Neural crest cell (in vitro differentiated cells): ENCODE measurements at places on chromosomes 2 and 18. TPM values are rescaled to one million over a fixed set of nuclear protein-coding genes. Genes with fewer than 3 reads are reported as not detected.

GRCh38 chr18:1026930-1027329, 122.3 kb downstream of the ADCYAP1 start:
- DNase-seq: no peak

- no peak for DNase-seq
Observed at GRCh38 chr2:153589586-153589985, 111.0 kb upstream of the RPRM start.

- DNase-seq: no peak
Observed at GRCh38 chr2:88927128-88927527, 235.7 kb downstream of the RPIA start.

DNA sequence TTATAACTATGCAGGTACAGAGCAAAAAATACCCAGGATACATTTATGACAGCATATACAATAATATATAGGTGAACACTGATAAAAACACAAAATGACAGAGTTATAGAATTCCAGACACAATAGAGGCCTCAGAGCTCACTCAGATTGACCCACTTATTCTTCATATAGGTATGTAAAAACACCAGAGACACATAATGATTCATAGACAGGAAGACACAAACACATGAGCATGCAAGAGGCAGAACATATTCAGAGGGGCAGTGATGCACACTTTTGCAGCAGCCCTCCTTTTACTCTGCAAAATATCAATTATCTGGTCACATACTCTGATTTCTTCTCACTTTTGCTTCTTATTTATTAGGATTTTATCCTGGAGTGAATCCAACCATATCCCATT, 633.3 kb upstream of the ACVR2A start:
- no peak for DNase-seq

DNA sequence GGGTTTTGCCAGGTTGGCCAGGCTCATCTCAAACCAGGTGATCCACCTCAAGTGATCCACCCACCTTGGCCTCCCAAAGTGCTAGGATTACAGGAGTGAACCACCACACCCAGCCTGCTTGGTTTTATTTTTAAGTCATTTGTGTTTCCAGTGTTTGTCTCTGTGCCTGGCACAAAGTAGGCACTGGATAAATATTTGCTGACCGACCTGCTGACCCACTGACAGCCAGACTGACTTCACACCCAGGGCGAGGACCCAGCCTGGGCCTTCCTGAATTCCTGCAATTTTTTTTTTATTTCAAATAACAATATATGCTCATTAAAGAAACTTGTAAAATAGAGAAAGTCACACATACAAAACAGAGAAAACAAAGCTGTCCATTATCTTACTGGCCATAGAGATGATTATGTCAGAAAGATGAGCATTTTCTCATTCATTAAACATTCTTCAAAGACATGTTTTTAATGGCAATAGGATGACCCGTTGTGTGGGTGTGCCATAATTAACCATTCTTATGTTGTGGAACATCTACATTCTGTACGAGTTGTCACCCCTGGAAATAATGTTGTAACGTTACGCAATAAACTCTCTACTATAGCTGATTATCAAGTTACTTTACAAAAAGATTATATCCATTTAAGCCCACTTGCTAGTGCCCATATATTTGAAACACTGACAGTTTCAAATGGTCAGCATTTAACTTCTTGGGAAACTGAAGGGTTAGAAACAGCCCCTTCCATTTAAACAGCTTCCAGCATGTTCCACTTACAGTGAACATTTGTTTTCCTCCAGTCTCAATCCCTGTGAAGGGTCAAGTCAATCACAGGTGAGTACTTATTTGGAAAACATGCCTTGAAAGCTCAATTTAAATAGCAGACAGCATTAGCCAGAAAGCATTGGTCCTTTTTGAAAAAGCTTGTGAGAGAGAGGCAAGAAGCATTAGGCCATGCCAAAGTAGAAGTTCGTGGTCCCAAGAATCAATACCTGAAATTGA, 25.7 kb upstream of the GATA6 start:
- no peak for DNase-seq

GRCh38 chr2:41859615-41860514, 188.0 kb upstream of the PKDCC start:
- DNase-seq: no peak

DNA sequence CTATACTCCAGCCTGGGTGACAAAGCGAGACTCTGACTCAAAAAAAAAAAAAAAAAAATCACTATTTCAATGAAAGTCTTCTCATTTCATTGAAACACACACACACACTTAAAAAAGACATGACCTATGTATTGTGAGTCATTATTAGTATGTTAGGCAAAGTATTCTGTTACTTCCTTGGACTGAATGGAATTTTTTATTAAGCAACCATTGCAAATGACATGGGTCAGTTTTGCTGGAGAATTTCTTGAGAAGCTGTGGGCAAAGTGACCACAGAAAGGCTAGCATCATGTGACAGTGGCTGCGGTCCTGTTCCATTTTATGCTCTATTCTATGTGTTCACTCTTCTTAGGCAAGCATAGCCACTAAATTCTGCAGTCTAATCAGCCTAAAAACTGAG, 695.7 kb downstream of the TDRD15 start:
- no peak for DNase-seq

- no peak for DNase-seq
Observed at GRCh38 chr2:168896783-168897182, 4.3 kb upstream of the G6PC2 start.

- no peak for DNase-seq
Observed at GRCh38 chr2:34004936-34005335, 405.8 kb upstream of the FAM98A start.

DNA sequence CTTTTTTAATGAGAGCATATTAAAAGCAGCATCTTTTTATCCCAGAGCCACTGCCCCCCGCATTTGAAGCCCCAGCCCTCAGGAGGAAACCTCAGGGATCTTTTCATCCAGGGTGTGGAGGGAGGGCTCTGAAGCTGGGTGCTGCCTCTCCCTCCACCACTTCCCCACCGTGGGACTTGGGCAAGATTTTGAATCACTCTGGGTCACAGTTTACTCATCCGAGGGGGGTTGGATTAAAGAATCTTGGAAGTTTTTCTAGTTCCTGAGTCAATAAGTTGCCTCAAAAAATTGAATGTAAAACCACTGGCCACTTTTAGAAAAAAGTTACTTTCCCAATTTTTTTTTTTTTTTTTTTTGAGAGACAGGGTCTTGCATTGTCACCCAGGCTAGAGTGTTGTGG, 62.0 kb upstream of the ANKRD44 start:
- no peak for DNase-seq

GRCh38 chr2:129929321-129930290, 49.9 kb upstream of the RAB6C start:
- no peak for DNase-seq

DNA sequence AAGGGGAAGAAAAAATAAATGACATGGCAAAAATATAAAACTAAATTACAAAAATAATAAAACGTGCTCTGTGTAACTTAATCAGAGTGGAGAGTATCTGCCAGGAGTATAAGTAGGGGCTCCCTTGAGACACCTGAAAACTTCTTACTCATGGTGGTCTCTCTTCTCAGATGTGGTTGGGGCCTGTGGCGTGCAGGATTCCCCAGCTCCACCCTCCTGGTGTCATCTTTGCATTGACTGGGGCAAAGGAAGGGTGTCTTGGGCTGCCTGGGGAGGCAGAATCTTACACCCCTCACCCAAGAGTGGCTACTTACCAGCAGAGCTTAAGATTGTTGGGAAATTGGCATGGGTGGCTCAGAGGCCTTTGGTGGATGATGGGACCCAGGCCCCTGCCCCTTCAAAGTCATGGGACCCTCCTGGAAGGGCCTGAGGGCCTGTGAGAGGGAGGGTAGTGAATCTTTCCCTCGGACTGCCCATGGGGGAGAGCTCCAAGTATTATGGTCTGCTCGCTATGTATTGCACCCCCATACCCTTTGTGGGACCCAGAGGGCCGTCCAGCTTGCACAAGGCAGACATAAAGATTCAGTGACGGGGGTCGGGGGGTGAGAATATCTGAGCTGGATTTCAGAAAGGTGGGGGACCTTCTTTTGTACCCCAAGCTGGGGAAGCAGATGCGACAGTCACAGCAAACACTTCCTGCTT, 6.9 kb upstream of the TRAF3IP1 start:
- DNase-seq: no peak

GRCh38 chr2:163182764-163183354, 344.3 kb upstream of the KCNH7 start:
- DNase-seq: no peak

DNA sequence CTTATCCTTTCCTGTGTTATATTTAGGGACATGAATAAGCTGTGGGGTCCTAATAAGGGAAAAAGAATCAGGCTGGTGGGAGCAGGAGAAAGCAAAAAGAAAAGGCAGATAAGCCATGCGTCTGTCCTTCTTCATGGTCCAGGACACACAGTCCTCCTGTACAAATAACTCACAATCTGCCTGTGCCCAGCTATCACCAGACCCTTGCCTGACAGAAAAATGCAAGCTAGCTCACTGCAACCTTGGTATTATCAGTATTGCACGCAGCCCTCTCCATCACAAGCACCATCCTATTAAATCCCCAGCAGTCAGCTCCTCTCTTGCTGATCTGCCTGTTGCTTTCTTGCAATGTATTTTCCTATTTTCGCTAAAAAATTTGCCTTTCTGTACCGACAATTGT, 78.0 kb downstream of the NEURL3 start:
- no peak for DNase-seq

GRCh38 chr2:54525321-54525720, 69.2 kb downstream of the SPTBN1 start:
- DNase-seq: no peak

GRCh38 chr2:24617424-24617823, 126.4 kb downstream of the NCOA1 start:
- DNase-seq: no peak

DNA sequence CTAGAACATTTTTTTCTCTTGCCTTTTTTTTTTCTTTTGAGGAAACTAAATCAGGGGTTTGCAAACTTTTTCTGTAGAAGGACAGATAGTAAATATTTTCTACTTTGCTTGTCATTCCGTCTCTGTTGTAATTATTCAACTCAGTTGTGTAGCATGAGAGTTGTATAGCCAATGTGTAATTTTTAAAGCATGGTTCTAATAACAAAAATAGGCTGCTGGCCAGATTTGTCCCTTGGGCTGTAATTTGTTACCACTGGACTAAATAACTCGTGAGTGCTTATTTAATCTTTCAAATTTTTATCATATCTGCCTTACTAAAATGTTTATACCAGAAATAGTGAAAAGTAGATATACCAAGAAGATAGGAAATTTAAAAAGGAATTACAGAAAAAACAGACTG, 43.0 kb downstream of the CCDC148 start:
- no peak for DNase-seq

DNA sequence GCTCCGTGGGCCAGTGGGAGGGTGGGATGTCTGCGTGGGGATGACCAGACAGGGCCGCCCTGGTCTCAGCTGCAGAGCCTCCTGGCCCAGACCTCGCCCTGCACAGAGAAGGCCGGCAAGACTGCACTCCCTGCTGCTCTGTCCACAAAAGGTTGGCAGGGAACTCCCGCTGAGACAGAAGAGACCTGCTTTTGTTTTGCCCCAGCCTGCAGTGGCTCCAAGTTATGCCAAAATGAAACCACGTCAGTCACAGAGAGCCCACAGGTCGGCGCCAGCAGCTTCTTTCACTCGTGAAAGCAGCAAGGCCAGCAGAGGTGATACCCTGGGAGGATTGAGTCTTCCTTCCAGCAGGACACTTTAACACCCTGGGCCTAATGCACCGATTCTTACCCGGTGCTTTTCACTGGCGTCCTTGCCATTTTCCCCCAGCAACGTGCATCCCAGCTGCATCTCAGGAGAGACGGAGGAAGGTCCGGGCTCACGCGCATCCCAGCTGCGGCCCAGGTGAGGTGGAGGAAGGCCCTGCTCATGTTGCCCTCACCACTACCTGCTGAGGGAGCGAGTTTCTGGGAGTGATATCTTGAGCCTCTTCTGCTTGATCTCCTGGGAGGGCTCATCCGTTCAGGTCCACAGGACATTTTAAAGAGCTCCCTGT, 22.1 kb upstream of the CTDP1 start:
- DNase-seq: no peak

- DNase-seq: no peak
Observed at GRCh38 chr2:53378791-53379190, 388.8 kb upstream of the CHAC2 start.

GRCh38 chr2:24972315-24972961, 683 bp upstream of the DNAJC27 start:
- peak; percentile 13 for DNase-seq

GRCh38 chr2:1644427-1644826, 99.9 kb downstream of the PXDN start:
- DNase-seq: no peak

DNA sequence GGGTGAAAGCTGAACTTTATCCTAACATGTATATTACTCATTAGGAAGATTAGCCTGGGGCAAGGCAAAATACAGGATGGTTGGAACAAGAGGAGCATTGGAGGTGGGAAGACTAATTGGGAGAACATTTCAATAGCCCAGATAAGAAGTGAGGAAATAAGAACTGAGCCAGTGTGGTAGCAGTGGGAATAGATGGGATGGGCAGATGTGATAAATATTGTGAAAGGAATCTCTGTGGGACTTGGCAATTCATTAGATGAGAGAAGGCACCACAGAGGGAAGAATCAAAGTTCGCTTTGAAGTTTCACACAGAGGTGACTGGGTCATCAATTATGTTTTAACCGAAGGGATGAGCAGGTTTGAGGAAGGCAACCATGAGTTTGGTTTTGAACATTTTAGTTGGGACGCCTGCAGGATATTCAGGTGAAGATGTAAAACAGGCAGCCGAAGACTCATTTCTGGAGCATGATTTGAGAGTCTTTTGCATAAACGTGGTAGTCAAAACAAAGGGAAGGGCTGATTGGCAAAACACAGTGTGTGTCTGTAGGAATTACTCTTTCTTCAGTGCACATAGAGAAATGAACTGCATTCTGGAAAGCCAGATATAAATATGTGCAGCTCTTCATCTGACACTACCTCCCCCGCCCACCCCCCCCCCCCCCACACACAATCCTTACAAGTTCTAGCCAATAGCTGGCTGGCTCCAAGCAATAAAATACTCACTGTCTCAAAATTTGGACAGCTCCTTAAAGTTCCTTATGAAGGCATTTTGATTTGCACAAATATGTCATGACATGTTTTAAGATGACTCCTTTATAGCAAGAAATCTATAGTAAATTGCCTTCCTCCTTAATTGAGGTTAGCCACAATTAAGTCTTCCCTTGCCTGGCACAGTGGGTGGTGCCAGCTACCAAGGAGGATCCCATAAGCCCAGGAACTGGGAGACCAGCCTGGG, 1.9 kb upstream of the SLC1A4 start:
- no peak for DNase-seq

GRCh38 chr18:61683856-61684255, 209.0 kb downstream of the RNF152 start:
- DNase-seq: no peak

- DNase-seq: no peak
Observed at GRCh38 chr2:161135951-161136593, 24.2 kb upstream of the TANK start.

SRD5A2 gene
- total RNA-seq: not detected in 2 replicates

MROH2A gene
- total RNA-seq: not detected in 2 replicates

MOGAT1 gene
- total RNA-seq: 0.30 TPM in 1 of 2 replicates, not detected in the other

EVA1A gene
- total RNA-seq: 3.6 and 3.8 TPM in 2 replicates

KIF1A gene
- 90.9 and 91.3 TPM in 2 replicates for total RNA-seq

ZNF385B gene
- 2.1 and 3.4 TPM in 2 replicates for total RNA-seq

GPR55 gene
- not detected in 2 replicates for total RNA-seq

LPIN2 gene
- total RNA-seq: 22.5 and 22.6 TPM in 2 replicates

IL36RN gene
- not detected in 2 replicates for total RNA-seq

MRPS5 gene
- 58.8 and 60.7 TPM in 2 replicates for total RNA-seq

ZBTB7C gene
- 0.45 and 0.61 TPM in 2 replicates for total RNA-seq

EDAR gene
- not detected in 2 replicates for total RNA-seq

EGR4 gene
- not detected in 2 replicates for total RNA-seq

ATP6V1B1 gene
- total RNA-seq: 4.3 and 4.6 TPM in 2 replicates

SERPINB5 gene
- total RNA-seq: not detected in 2 replicates
